ENCODE measurements at places on chromosomes 4 and X.
A peak's percentile ranks its signal among the peaks of the same experiment; 100 is the strongest.

DNA sequence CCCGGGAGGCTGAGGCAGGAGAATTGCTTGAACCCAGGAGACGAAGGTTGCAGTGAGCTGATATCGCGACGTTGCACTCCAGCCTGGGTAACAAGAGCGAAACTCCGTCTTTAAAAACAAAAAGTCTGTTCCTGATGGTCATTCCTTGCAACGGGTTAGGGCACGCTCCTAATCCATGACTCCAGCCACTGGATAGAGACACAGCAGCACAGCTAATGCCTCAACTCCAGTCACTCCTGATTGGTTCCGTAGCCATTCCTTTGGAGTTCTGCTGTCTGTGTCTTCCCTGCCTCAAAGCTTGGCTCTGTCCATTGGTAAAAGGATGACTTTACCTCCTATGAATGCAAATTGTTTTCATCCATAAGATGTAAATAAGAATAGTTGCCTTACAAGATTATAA lies 44.3 kb upstream of the FAM9A start:
- DNase-seq, result no peak

DNA sequence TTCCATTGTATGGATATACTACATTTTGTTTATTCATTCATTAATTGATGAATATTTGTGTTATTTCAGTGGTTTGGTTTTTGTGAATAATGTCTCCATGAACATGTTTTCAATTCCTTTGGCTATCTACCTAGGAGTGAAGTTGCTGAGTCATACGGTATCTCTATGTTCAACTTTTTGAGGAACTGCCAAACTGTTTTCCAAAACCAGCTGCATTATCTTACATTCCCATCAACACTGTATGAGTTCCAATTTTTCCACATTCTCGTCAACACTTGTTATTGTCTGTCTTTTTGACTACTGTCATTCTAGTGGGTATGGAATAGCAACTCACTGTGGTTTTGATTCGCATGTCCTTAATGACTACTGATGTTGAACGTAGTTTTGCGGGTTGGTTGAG lies 388.6 kb upstream of the MAGEB2 start:
- DNase-seq, result no peak

- DNase-seq, result peak; percentile 27
These were observed 884 bp downstream of the RELL1 start for GRCh38 chr4:37685161-37685822.

DNA sequence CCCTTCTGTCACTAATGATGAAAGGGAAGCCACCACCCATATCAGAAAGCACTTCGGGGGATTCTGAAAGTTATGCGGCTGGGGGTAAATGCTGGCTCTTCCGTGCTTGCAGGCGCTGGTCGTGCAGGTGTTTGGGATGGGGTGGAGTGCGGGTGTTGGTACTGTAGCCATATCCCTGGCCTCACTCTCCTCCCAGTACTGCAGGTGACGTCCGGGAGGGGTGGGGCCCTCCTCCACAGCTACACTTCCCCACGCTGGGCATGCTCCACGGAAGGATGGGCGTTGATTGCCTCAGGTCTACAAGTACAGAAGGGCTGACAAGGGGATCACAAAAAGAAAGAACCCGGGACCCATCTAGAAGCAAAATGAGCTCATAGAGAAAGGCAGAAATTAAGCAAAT lies 48.6 kb upstream of the CLDN24 start:
- no peak for DNase-seq

DNA sequence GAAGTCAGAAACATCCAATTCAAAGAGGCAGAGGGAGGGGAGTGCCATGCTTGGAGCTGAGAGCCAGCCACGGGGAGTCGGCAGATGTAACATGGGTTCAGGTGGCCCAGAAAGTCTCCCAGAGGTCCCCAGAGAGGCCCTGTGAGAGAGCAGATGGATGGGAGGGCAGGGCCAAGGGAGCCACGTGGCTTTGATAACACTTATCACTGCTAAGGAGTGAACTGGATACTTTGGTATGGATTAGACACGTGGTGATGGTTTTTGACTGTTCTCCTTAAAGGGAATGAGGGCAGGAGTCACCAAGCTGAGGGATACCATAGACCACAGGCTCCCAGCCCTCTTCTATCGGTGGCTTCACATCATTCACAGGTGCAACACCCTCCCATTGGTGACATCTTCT lies 13.7 kb downstream of the CCKAR start:
- DNase-seq, result no peak

All from activated effector memory CD4-positive, alpha-beta T cell treated with Interleukin-2 at 50 U/mL for 16 hours (primary cell).